Chondrocyte (in vitro differentiated cells): ENCODE measurements at places on chromosomes 2 and 18. TPM values are rescaled to one million over a fixed set of nuclear protein-coding genes. Genes with fewer than 3 reads are reported as not detected.

Gene RTP5
- not detected in 3 replicates for total RNA-seq

- DNase-seq = no peak
- H3K4me1 ChIP-seq = peaks cover 5% of the 10 kb centered on the region
- H3K4me3 ChIP-seq = no peak overlapping the region
- no peaks in the 10 kb centered on the region for H3K36me3 ChIP-seq
Measured at GRCh38 chr18:78521136-78521535, 458.5 kb upstream of the SALL3 start.

DNA sequence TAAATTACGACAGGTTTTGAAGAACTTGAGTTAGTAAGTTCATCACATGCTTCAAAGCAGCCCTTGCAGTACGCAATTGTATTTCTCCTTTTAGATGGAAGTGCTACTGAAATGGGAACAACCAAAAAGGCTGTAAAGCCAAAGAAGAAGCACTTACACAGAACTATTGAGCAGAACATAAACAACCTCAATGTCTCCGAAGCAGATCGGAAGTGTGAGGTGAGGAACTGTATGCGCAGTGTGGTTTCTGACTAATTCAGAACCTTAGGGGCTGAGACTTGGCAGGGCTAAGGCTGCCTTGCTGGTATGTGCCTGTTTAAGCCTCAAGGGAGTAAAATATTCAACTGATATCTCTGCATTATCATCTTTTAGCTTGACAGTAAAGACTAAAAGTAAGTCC is 8.4 kb downstream of the NCAPH start:
- H3K27me3 ChIP-seq = no peaks in the 10 kb centered on the region
- no peak overlapping the region for H3K27ac ChIP-seq
- no peak overlapping the region for H3K4me3 ChIP-seq
- H3K36me3 ChIP-seq = peaks cover 1% of the 10 kb centered on the region
- no peak for DNase-seq

DNA sequence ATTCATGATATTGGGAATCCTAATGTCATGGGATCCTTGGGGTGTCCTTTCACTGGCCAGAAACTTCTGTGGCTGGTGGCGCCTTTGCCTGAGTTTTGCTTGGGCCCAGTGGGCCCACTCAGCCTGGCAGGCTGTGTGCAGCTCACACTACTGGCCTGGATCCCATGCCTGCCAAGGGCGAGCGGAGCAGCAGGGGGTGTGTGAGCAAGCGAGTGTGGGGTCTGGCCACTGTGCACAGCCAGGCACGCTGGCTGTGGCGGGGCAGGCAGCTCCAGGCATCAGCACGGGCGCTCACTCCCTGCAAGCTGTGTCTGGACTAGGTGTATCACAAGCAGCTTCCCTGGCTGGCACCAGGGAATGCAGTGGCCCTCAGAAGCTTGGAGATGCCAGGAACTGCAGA is 74.5 kb downstream of the NCOA1 start:
- H3K36me3 ChIP-seq = no peaks in the 10 kb centered on the region
- no peak for DNase-seq
- H3K4me1 ChIP-seq = peaks cover 4% of the 10 kb centered on the region
- H3K27me3 ChIP-seq = no peaks in the 10 kb centered on the region

GRCh38 chr2:105712166-105712915 is 32.4 kb upstream of the NCK2 start:
- no peak overlapping the region for H3K27ac ChIP-seq
- DNase-seq = no peak
- H3K4me3 ChIP-seq = no peak overlapping the region
- peaks cover 1% of the 10 kb centered on the region for H3K27me3 ChIP-seq

DNA sequence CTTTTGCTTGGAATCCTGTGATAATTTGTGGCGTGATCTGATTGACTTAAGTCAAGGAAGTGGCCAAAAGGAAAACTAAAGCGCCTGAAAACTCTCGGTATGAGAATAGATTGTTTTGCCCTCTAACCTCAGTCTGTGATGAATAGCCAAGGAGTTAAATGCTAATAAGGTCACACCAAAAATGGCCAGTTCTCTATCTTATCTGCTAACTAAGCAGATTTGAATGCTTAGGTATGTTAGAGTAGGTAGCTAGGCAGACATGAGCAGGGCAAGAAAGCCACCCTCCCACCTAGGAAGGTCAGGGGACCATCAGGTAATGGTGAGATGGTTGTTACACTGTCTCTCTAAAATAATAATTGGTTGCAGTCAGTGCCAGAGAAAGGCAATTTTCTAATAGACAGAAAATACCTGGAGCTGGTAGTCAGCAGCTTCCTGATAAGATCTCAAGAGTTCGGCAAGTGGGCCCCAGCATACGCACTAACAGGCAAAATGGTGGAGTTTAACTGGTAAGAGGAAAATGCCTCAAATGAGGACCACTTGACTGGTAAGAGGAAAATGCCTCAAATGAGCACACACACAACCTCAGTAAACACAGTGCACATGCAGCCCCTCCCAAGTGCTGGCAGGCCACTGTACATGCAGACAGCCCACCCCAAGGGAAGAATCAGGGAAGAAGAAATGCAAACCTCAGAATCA is 468.4 kb downstream of the MBD2 start:
- no peak overlapping the region for H3K27ac ChIP-seq
- no peaks in the 10 kb centered on the region for H3K27me3 ChIP-seq
- H3K4me3 ChIP-seq = no peak overlapping the region
- no peaks in the 10 kb centered on the region for H3K36me3 ChIP-seq
- no peak for DNase-seq
